ENCODE measurements at places on chromosomes 4 and X.

GRCh38 chrX:10011261-10011931 lies 44.2 kb downstream of the CLDN34 start:
- DNase-seq, result no peak

DNA sequence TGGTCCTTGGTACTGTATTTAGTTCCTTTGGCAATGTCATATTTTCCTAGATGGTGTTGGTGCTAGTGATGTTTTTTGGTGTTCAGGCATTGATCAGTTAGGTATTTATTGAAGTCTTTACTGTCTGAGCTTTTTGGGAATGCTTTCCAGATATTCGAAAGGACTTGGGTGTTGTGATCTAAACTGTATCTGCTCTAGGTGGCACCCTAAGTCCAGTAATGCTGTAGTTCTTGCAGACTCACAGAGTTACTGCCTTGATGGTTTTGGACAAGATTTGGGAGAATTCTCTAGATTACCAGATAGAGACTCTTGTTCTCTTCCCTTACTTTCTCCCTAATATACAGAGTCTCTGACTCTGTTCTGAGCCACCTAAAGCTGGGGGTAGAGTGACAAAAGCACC lies 513.6 kb upstream of the PITX2 start:
- no peak for DNase-seq

DNA sequence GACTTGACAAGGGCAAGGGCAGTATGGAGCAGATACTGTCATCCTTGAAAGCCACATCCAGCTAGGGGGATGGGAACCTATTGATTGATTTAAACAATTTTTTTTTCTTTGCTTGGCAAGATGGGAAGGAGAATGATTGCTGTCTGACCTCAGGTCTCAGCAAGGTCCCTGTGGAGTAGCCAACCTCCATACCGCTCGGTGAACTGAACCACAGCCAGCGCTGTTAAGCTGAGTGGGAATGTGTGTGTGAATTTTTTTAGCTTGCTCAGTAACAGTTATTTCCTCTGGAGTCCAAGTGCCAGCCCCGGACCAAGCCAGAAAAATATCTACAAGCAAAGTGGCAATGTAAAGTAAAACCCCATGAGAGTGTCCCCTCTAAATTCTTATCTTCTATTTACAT lies 25.9 kb downstream of the DCX start:
- DNase-seq, result no peak

GRCh38 chrX:103913356-103914020 lies 48.9 kb upstream of the TMSB15B start:
- DNase-seq, result no peak

GRCh38 chr4:27218013-27218412 lies 357.4 kb downstream of the STIM2 start:
- DNase-seq, result no peak

GRCh38 chr4:133594390-133595207 lies 445.5 kb downstream of the PCDH10 start:
- no peak for DNase-seq

GRCh38 chr4:113452868-113453620 lies 308.5 kb downstream of the CAMK2D start:
- DNase-seq, result no peak

DNA sequence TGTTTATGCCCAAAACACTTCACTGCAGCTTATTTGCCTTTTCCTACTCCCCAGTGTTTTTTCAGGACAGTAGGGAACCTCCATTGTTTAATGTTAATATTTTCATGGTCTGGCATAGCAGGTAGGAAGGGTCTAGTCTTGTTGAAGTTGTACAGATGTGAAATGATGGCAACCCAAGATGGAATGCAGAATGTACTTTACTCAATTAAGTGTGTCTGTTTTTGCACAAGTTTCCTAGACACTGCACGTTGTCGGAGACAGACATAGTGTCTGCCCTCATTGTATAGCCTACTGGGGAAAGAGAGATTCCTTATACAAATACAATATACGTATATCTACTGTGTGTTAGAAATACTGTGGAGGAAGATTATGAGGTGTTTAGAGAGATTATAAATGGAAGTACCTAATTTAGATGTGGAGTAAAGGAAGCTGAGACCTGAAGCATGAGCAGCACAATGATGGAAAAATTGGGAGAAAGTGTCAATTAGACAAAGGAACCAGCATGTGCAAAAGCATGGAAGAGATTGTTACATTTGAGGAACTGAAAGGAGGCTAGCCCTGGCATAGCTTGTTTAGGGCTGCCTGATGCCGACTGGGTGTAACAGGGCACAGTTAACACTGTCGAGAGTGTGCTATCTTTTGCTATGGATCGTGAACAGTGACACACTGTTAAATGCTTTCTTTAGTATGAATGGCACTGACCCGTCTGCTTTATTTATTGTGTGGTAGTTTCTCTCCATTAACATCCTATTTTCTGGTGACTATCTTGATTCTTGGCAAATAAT lies 18.4 kb downstream of the CPEB2 start:
- DNase-seq, result no peak

DNA sequence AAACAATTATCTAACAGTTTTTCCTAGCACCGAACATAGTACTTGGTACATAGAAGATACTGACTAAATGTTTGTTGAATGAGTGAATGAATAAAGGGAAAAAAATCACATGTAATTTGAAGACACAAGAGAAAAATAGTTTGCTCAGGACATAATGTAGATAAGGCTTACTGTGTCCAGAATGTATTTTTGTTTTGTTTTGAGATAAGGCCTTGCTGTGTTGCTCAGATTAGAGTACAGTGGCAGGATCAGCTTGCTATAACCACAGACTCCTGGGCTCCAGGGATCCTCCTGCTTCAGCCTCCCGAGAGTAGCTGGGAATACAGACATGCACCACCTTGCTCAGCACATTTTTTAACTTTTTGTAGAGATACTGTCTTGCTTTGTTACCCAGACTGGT lies 6.5 kb downstream of the FAM199X start:
- DNase-seq, result no peak

GRCh38 chr4:150182794-150183193 lies 104.5 kb downstream of the DCLK2 start:
- no peak for DNase-seq

DNA sequence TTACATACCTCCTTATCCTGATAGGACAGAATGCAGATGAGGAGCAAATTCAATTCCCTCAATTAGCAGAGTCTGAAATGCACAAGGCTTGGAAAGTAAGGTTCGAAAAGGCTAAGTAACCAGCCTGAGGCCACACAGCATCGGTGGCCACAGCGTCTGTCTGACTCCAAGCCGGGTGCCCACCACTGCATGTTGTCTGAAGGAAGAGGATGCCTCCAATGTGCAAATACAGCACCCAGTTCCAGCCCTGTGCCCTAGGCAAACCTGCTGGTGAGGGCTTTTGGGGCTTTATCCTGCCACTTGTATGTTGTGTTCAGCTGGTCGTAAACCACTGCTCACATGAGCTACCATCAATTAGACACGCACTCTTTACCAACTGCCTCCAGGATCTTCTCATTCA lies 48.6 kb upstream of the PPP2R2C start:
- DNase-seq, result no peak
